OCI-LY7 (cell line): ENCODE measurements at places on chromosomes 5 and 9.

GRCh38 chr5:158770506-158770905 is 329.2 kb downstream of the EBF1 start:
- peak; percentile 65 for DNase-seq

DNA sequence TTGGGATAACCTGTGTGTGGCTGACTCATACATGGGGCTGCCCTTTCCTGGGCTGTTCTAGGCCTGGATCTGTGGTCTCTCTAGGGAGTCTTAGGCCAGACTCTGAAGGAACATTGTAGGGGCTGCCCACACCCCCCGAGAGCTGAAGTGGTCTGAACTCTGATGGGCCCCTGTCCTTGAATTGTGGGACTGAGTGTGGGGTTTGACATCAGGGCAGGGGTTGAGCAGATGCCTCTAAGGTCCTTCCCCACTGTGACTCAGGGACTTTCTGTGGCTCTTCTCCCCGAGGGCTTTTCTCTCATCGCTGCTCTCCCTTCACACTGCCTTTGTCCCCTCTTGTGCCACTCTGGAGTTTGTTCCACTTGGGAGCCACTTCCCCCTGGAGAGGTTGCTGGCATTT is 215.0 kb downstream of the MELK start:
- no peak for DNase-seq

- DNase-seq, result no peak
These were observed 145.1 kb upstream of the DAB2 start for GRCh38 chr5:39569857-39570256.

GRCh38 chr9:37994639-37995347 is 74.2 kb downstream of the SHB start:
- no peak for DNase-seq

DNA sequence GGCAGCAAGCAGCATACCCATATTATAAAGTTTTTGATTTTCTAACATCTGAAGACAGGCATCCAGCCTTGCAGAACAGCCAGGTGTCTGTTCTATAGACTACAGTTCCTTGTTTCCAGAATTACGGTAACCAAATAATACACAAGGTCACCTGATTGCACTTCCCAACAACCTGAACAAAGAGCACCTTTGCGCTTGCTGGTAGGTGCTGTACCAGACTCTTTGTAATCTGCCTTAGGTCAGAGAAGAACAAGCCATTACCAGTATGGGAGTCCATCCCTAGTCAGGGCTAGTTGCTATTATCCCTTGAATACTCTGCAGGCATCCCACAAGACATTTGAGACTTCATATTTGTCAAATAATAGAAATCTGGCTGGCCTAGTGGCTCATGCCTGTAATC is 256.2 kb downstream of the ARRDC3 start:
- no peak for DNase-seq

GRCh38 chr5:65292196-65292595 is 189.5 kb downstream of the ADAMTS6 start:
- DNase-seq, result no peak

- DNase-seq, result no peak
These were observed 352.9 kb downstream of the DNAH5 start for GRCh38 chr5:13591621-13592020.

- no peak for DNase-seq
These were observed 29.5 kb downstream of the DMAC1 start for GRCh38 chr9:7770111-7770510.

DNA sequence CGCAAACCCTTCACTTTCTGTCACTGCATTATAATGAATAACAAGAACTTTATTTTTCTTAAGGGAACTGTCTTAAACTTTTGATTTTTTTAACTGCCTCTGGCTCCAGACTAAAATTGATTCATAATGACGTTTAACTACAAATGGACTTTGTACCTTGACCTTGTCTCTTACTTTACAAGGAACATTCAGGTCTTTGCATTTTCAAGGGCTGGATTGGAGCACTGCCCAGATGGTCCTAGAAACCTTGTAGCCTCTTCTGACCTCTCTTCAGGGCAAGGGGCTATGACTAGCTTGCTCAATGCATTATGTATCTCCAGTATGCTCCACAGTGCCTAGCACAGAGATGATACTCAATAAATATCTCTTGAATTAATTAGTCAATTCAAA is 612.6 kb upstream of the CLINT1 start:
- no peak for DNase-seq

- no peak for DNase-seq
These were observed 183.9 kb upstream of the SH3GL2 start for GRCh38 chr9:17394881-17395510.

DNA sequence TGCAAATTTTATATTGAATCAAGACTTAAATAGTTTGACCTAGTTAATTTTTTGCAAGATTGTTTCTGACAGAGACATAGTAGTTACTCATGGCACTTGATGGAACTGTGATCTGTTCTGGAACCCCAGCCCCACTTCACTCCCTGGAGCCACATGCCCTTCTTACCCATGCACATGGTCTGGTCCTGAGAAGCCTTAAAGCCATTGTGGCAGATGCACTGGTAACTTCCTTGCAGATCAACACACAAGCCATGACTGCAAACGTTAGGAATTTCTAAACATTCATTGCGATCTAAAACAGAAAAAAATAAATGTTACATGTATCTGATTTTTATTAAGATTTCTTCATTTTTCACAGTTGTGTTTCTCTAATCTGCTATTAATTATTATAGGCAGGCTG is 221.2 kb downstream of the SLC12A2 start:
- no peak for DNase-seq

DNA sequence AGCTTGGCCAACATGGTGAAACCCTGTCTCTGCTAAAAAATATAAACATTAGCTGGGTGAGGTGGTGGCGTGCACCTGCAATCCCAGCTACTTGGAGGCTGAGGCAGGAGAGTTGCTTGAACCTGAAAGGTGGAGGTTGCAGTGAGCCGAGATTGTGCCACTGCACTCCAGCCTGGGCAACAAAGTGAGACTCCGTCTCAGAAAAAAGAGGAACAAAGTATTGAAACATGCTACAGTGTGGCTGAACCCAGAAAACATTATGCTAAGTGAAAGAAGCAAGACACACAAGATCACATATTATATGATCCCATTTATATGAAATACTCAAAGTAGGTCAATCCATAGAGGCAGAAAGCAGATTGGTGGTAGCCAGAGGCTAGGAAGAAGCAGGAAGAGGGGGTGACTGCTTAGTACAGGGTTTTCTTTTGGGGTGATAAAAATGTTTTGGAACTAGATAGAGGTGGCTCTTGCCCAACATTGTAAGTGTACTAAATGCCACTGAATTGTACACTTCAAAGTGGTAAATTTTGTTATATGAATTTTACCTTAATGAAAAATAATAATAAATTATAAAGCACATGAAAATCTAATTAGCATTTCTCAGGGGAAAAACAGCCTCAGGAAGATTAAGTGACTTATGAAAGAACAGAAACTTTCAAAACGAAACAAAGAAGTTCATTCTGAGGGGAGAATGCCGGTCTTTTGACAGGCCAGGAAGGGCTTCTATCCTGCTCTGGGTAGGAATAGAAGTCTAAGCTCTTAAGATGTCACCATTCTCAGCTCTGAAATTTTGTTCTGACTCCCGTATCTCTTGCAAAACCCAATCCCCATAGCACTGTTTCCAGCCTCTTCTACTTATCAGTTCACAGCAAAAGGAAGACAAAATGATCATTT is 161.1 kb upstream of the TBCA start:
- no peak for DNase-seq

DNA sequence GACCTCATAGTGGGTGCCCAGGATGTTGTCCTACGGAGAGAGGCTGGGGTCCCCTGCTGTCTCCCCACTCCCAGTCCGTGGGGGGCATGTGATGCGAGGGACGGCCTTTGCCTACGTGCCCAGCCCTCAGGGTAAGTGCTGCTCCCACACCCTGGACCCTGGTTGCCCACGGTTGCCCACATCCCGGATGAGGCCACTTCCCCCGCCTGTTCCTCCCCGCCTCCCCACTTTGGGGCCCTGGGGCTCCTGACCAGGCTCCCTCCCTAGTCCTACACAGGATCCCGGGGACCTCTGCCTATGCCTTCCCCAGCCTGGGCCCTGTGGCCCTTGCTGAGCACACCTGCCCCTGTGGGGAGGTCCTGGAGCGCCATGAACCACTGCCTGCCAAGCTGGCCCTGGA is 1.5 kb downstream of the SLC34A1 start:
- no peak for DNase-seq

DNA sequence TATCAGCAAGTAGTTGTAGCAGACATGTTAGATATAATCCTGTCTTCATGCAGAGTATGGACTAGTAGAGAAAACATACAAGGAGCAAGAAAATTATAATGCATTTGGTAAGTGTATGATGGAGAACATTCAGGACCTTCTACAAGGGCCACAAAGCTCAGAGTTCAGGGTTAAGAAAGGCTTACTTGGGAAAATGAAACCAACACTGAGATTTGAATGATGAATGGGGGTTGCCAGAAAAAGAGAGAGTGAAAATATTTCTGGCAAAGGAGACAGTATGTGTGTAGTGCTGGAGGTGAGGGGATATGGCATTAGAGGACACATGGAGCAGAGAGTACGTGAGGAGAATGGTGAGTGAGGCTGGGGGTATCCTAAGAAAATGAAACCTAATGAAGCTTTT is 169.8 kb upstream of the STK32A start:
- DNase-seq, result no peak
